Coronary artery (tissue), 2 donors: ENCODE measurements at places on chromosomes 6 and 20.
A peak's percentile ranks its signal among the peaks of the same experiment; 100 is the strongest.

- no peak for DNase-seq
Measured at GRCh38 chr20:1508574-1508973, 17.4 kb upstream of the SIRPB2 start.

DNA sequence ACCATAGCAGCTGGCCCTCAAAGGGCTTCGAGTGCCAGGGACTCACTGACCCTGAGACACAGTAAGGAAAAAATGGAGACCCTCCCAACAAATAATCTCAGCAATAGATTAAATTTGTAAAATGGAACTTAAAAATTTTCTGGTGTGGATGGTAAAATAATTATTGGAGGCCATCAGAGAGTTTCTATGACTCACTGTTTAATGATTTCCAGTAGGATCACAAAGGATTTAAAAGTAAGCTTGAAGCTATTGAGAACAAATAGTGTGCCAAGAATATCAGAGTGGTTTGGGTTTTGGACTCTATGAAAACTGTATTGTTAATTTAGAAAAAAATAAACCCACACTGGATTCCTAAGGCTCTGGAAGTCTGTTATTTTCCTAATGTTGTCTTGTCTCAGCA, 115.2 kb upstream of the AKIRIN2 start:
- no peak for DNase-seq

- DNase-seq: peak; percentile 66
Measured at GRCh38 chr6:169789146-169789943, 37.9 kb downstream of the ERMARD start.

DNA sequence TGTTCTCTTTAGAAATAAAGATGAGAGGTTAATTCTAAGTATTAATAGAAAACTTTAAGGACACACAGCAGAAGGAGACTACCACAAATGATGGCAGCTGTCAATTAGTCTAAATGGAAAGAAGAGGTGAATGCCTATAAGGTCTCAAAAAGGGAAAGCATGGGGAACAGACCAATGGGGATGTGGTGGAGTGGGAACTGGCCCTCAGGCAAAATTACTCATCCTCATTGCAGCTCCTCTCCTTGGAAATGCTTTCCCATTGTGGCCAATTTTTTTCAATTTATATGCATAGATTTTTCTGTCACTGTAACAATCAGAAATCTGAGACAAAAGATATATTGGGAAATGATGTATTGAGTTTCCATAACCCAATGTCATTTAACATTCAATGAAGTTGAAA, 222.9 kb upstream of the DEFB112 start:
- DNase-seq: no peak

DNA sequence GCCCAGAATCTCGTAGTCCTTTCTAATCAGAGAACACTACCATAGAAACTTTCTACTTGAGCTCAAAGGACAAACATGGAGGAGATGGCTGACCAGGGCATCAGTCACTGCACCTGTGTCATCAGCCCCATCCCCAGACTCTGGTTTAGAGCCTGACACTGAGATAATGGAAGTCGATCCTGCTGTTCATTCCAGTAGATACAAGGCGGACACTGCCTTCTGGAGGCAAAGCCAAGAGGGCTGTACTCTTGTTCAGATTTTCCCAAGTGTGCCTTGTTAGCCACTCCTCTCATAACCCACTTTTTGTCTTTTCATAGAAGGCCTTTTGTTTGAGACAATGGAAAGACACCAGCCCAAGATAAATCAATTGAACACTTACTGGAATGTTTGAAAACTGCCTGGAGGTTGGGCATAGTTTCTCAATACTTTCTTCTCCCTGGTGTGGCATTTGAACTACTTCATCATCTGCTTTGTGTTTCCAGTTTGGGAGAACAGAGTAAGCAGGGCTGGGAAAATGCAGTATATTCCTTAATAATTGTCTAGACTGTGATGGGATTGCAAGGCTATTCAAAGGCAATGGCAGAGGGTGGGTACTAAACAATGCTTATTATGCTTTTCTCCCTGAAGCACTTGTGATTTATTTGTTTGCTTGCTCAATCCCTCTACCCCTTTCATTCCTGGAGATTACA, 99.7 kb downstream of the CLIC5 start:
- no peak for DNase-seq

DNA sequence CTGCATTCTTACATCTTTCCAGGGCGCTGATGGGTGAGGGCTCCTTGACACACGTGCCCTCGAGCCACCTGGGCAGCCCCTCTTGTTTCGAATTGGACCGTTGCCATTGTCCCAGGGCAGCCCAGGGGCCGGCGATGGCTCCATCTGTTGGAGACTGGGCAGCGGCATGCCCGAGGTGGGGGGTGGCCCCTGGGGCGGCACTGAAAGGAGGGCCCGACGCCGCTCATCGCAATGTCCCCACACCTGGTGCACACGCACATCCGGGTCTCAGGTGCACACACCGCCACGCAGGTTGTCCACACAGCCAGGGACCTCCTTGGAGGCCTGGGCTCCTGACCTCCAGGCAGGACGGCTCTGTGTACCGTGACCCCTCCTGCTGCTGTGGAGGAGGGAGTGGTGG, 18.0 kb downstream of the GATA5 start:
- no peak for DNase-seq

DNA sequence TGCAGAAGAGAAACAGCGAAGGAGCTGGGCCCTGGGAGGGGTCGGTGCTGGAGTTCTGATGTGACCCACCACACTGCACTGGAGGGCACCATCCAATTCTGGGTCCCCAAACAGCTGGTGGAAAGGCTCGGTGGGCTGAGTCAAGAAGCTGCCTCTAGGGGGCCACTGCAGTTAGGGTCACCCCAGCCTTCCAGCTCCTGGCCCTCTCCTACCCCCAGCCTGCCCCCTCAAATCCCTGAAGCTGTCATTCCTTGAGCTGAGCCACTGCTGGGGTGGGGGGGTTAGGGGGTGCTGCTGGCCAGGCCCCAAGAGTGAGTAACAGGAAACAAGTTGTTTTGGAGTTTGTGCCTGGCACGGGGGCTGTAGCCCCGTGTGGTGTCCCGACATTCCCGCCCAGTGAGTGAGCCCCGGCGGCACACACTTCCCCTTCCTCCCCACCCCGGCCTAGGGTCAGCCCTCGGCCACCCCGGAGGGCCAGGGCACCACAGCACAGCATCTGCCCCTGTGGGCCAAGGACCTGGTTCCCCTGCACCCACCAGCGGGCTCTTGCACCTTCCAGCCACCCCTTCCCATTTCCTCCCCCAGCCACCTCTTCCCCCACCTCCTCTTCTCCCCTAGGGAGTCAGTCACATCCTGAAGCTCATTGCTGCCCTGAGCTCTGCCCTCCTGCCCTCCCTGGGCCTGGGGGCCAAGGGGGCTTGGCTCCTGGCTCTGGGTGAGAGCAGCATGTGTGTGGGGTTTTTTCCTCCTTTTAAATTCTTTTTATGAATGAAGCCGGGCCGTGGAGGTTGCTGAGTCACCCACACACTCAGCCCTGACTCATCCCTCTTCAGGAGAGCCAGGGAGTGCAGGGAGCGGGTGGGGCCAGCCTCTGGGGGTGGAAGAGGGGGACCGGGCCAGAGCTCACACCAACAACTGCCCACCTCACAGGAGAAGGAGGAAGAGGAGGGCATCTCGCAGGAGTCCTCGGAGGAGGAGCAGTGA, 4.6 kb downstream of the SMIM29 start:
- DNase-seq: peak; percentile 82

DNA sequence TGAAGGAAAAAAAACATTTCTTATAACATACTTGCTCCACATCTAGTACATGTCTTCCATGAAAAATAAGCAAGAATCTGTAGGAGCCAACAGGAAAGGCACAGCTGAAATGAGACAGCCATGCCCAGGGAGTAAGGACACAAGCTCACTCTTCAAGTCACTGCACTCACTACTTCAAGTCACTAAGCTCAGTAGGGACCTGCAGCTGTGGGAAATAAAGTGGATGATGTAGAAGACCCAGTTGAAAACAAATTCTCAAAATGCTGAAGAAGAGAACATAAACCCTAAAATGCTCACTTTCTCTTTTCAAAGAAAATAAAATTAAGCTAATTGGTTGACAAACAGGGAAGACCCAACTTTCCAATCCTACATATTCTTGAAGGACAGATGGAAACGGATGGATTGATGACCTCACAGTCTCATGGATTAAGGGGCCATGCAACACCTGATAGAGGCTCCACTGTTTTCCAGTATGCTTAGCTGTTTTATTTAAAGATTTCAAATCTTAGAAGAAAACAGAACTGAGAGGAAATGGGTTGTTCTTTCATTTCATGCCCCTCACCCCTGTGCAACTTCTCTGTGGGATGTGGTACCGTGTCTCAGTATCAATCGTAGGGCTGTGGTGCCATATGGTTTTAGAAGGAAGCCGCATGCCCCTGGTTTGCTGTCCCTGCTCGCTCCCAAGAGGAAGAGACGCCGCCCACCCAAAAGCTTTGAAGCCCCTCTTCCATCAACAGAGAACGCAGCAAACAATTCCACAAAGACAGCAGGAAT, 133.3 kb downstream of the WDR27 start:
- DNase-seq: no peak

- DNase-seq: no peak
Measured at GRCh38 chr20:18057101-18057993, at the start of gene OVOL2. TSS of gene OVOL2 (minus strand) at chr20:18057916. CDS start at chr20:18057634, 282 bp downstream.
